HFFc6 (cell line): ENCODE measurements at places on chromosomes 2 and 18.

- no peaks in the 10 kb centered on the region for H3K36me3 ChIP-seq
- H3K27me3 ChIP-seq, result peaks cover 6% of the 10 kb centered on the region
- no peak overlapping the region for H3K27ac ChIP-seq
- DNase-seq, result peak; percentile 19
- no peak overlapping the region for H3K4me3 ChIP-seq
- peaks cover 9% of the 10 kb centered on the region for H3K4me1 ChIP-seq
These were observed 48.8 kb upstream of the LCLAT1 start for GRCh38 chr2:30398084-30398873.

DNA sequence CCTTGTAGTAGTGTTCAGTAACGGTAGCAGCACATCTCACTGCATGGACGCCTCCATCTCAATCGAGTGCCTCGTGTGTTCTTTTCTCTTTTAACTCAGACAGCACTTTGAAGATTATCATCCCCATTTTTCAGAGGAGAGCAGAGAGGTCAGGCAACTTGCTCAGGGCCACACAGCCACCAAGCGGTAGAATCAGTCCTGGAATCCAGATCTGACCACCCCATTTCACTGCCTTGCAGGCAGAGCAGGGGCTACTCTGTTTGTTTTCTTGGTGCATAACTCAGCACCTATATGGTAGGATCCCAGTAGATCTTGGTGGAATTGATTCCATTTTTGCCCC is 129.5 kb downstream of the SMAD7 start:
- no peak overlapping the region; the same call in 1 of the 2 replicates for H3K27ac ChIP-seq
- no peak overlapping the region for H3K4me3 ChIP-seq
- peaks cover 23% of the 10 kb centered on the region for H3K4me1 ChIP-seq
- DNase-seq, result no peak
- H3K36me3 ChIP-seq, result peaks cover 67% of the 10 kb centered on the region

DNA sequence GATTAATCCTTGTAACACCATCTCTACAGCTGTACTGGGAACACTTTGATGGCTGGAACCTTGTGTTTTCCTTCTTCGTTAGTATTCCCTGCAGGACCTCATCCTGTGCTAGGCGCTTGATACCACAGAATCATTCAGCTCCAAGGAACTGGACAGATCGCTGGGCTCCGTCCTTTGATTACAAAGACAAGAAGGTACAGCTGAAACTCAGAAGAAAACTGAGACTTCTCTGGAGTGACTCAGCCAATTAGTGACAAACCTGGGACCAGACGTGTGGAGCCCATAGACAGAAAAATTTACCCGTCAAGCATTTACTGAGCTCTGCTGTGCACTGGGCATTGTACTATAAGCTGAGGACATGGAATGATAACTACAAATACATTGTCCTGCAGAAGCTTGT is 67.3 kb downstream of the NCKAP5 start:
- peaks cover 3% of the 10 kb centered on the region; the same call in 1 of the 2 replicates for H3K36me3 ChIP-seq
- no peak for DNase-seq
- peaks cover 40% of the 10 kb centered on the region for H3K4me1 ChIP-seq
- peaks cover 4% of the 10 kb centered on the region for H3K27me3 ChIP-seq
- H3K4me3 ChIP-seq, result no peak overlapping the region

DNA sequence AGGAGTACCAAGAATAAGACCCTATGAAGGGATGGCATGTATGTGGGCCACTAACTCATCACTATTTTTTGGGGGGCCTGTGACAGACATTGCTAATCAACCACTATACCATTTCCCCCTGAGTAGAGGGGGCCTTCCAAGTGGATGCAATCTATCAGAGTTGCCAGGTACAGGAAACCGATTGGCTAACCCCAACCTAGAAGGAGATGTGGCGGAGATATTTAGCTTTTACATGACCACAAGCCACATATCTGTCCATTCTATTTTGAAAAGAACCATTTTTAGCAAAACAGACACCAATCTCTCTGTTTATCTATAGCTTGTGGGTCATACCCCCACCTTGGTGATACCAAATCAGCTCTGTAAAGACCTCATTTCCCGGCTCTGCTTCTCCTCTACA is 51.0 kb downstream of the PAX8 start:
- peaks cover 3% of the 10 kb centered on the region for H3K27me3 ChIP-seq
- no peak overlapping the region for H3K27ac ChIP-seq
- peaks cover 6% of the 10 kb centered on the region for H3K4me1 ChIP-seq
- no peaks in the 10 kb centered on the region for H3K36me3 ChIP-seq
- no peak for DNase-seq

DNA sequence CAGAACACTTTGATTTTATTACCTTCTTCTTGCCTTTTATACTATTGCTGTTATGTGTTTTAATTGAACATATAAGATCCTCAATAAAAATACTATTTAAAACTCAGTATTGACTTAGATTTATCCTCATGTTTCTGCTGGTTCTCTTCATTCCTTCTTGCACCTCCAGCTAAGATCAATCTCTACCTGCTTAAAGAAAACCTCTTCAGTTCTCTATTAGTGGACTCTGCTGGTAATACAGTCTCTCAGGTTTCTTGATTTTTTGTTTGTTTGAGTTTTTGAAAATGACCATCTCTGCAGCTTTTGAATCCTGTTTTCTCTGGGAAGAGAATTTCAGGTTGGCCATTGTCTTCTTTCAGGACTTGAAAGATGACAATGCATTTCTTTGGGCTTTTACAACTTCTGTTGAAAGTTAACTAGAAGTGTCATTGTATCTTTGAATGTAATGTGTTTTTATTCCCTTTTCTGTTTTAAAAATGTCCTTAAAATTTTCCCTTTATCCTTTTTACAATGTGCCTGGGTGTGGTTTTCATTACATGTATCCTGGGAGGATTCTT is 29.8 kb upstream of the TMEM131 start:
- no peak overlapping the region; the same call in 1 of the 2 replicates for H3K27ac ChIP-seq
- H3K36me3 ChIP-seq, result no peaks in the 10 kb centered on the region
- DNase-seq, result no peak
- H3K4me1 ChIP-seq, result peaks cover 42% of the 10 kb centered on the region
- H3K27me3 ChIP-seq, result peaks cover 19% of the 10 kb centered on the region

- no peak overlapping the region for H3K4me3 ChIP-seq
- no peak for DNase-seq
- H3K27me3 ChIP-seq, result no peaks in the 10 kb centered on the region; the same call in 1 of the 2 replicates
- H3K36me3 ChIP-seq, result peaks cover 31% of the 10 kb centered on the region
- peaks cover 87% of the 10 kb centered on the region for H3K4me1 ChIP-seq
These were observed 91.0 kb downstream of the STPG4 start for GRCh38 chr2:47064106-47064505.

DNA sequence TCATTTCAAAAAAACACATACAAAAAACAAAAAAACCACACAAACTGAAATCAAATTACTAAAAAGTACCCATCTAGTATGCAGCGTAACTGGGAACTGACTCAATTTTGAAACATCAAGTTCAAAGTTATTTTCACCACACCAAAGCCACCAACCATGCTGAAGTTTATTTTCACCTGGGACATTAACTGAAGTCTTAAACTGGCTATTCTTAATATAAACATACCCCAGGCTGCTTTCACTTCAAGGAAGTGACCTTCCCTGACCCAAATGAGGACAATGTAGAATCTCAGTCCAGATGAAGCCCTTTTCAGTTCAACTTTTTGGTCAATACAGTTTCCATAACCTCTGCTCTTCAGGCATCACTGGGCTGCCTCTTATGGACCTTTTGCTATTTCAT is 84.6 kb downstream of the PIGN start:
- H3K4me1 ChIP-seq, result peaks cover 6% of the 10 kb centered on the region; the same call in 1 of the 2 replicates
- no peak overlapping the region for H3K4me3 ChIP-seq
- no peaks in the 10 kb centered on the region for H3K27me3 ChIP-seq

DNA sequence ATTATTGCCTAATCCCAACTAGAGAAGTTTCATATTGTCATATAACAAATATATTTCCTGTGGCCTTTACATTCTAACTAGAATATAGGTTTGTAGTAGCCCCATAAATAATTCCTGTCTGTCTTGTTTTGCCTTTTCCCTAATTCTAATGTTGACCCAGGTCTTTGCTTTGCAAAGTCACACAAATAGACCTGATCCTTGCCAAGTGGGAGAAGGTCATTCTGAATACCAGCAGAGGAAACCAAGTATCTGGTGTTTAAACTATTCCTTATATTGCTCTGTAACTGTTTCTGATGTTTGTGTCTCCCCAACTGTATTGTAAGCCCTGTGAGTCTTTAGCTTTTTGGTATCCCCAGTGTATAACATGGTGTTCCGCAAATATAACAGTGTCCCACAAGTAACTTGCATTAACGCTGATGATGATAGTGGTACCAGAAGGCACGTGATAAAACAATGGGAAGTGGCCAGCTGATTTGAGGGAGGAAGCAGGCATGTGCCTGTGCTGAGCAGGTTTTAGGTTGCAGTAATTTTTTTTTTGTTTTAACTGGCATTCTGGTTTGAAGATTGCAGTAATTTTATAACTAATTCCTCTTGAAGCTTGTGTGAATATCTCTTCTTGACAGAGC is 11.1 kb downstream of the HADHB start:
- peaks cover 3% of the 10 kb centered on the region; the same call in 1 of the 2 replicates for H3K27me3 ChIP-seq
- no peak for DNase-seq
- no peak overlapping the region for H3K27ac ChIP-seq
- H3K4me3 ChIP-seq, result no peak overlapping the region

DNA sequence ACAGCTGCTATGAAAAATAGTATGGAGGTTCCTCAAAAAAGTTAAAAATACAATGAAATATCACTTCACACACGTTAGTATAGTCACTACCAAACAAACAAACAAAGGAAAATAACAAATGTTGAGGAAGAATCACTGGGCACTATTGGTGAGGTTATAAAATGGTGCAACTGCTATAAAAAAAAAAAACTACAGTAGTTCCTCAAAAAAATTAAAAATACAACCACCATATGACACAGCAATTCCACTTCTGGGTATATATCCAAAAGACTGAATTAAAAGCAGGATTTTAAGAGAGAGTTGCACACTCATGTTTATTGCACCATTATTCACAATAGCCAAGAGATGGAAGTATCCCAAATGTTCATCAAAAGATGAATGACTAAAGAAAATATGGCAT is 80.9 kb upstream of the POU3F3 start:
- H3K36me3 ChIP-seq, result peaks cover 8% of the 10 kb centered on the region; the same call in 1 of the 2 replicates
- H3K4me3 ChIP-seq, result no peak overlapping the region
- DNase-seq, result no peak
- H3K27me3 ChIP-seq, result no peaks in the 10 kb centered on the region; the same call in 1 of the 2 replicates

DNA sequence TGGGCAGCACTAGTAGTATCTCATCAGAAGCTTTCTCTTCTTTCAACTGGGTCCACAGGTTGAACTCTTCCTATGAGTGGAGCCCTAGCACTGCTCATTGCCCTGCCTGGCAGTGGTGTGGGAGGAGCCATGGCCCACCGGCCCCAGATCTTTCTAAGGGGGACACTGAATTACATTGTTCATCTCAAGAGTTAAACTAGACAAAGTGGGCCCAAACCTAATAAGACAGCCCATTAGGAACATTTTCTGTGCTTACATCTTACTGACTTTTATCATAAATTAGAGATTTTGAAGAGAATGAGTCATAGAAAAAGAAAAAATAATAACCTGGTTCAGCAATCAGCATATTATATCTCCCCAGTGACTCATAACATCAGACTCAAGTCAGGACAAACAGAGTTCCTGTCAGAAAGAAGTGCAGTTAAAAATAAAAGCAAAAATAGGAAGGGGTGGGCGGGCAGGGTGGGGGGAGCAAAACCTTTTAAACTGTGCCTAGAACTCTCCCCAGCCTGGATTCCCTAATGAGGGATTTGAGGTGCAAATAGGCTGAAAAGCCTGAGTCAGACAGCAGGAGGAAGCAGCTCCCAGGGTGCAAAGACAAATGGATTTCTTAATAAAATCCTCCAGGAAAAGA is 161.6 kb upstream of the TRIB2 start:
- peaks cover 6% of the 10 kb centered on the region for H3K36me3 ChIP-seq
- H3K27me3 ChIP-seq, result no peaks in the 10 kb centered on the region; the same call in 1 of the 2 replicates
- peaks cover 43% of the 10 kb centered on the region for H3K4me1 ChIP-seq
- peak; percentile 66 for DNase-seq
- H3K4me3 ChIP-seq, result peak overlapping the region; percentile 66
- peak overlapping the region; percentile 86 for H3K27ac ChIP-seq

- H3K27me3 ChIP-seq, result no peaks in the 10 kb centered on the region
- H3K4me1 ChIP-seq, result no peaks in the 10 kb centered on the region
- H3K36me3 ChIP-seq, result peaks cover 4% of the 10 kb centered on the region; the same call in 1 of the 2 replicates
- no peak overlapping the region for H3K4me3 ChIP-seq
- H3K27ac ChIP-seq, result no peak overlapping the region
These were observed 252.2 kb downstream of the ASXL3 start for GRCh38 chr18:33830213-33830612.

DNA sequence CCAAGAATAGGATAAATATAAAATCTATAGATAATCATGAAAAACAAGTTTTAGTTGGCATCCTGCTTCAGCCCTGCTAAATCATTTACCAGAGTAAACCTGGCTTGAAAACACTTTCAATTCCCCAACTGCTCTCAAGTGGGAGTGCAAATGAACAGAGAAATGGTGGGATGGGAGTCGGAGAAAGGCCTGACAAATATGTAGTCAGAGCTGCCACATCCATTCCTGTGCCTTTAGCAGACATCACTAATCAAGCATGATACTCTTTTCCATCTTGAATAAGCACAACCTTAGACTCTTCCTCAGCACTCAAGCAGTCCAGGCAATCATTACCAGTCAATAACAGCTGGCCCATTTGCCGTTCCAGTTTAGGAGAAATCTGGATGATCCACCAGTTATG is 101.3 kb downstream of the ANKRD44 start:
- H3K4me3 ChIP-seq, result no peak overlapping the region
- no peak overlapping the region; the same call in 1 of the 2 replicates for H3K27ac ChIP-seq
- DNase-seq, result no peak
- H3K27me3 ChIP-seq, result peaks cover 2% of the 10 kb centered on the region; the same call in 1 of the 2 replicates
- peaks cover 38% of the 10 kb centered on the region for H3K4me1 ChIP-seq
- H3K36me3 ChIP-seq, result no peaks in the 10 kb centered on the region

DNA sequence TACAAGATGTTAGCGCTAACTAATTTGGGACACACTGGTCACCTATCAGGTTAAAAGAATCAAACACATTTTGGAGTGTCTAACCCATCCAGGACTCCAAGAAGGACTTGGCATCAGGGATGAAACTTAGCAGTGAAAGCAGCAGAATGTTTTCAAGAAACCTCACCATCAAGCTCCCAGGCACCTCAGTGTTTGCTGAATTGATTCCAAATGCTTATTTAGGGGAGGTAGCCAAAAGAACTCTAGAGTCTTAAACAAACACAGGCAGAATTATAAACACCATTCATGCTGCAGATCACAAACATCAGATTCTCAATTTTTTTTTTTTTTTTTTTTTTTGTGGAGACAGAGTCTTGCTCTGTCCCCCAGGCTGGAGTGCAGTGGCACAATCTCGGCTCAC is 122.8 kb upstream of the UXS1 start:
- DNase-seq, result no peak
- H3K36me3 ChIP-seq, result no peaks in the 10 kb centered on the region
- H3K4me1 ChIP-seq, result no peaks in the 10 kb centered on the region
- no peak overlapping the region for H3K27ac ChIP-seq
- no peak overlapping the region for H3K4me3 ChIP-seq
- no peaks in the 10 kb centered on the region for H3K27me3 ChIP-seq

- peak; percentile 24 for DNase-seq
- H3K4me3 ChIP-seq, result no peak overlapping the region
- H3K27me3 ChIP-seq, result no peaks in the 10 kb centered on the region
- no peaks in the 10 kb centered on the region for H3K4me1 ChIP-seq
These were observed 25.4 kb downstream of the WDR75 start for GRCh38 chr2:189466656-189467055.
